Hepatocyte (in vitro differentiated cells): ENCODE measurements at places on chromosomes 11 and 22.

DNA sequence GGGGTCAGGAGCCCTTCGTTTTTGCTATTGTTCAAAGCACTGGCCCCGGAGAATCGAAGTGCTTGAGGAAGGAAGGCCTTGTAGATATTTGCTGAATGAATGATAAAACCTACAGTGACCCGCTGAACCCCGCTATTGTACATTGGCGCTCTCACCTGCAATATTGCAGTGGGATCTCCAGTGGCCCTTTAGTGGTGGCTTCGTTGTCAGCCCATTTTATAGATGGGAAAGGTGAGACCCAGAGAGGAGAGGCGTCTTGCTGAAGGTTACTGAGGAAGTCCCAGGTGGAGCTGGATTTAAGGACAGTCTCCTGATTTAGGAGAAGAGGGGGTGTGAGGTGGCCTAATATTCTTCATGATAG, 1.2 kb downstream of the CDC42EP2 start:
- no peak for DNase-seq

DNA sequence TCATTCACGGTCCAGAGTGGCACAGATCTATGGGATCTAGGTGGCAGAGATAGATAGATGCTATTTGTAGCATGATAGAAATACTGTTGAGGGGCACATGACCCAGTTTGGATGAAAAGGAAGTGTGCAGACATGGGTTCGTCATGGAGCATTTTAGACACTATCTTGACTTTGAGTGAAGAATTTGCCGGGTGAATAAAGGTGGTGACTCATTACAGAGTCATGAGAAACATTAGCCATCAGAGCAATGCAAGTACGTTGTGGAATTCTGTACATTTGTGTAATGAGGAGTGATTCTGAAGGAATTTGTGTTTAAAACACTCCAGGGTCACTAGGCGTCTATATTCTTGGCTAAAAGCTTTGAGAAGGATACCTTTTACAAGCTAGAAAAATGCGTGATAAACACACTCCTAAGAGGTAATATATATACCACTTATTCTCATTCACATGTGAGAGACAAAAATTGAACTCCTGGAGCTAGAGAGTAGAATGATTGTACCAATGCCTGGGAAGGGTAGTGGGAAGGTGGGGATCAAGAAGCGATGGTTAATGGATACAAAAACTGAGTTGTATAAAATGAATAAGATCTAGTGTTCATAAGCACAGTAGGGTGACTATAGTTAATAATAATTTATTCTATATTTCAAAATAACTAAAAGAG, 593.7 kb upstream of the LUZP2 start:
- DNase-seq = peak; percentile 47

DNA sequence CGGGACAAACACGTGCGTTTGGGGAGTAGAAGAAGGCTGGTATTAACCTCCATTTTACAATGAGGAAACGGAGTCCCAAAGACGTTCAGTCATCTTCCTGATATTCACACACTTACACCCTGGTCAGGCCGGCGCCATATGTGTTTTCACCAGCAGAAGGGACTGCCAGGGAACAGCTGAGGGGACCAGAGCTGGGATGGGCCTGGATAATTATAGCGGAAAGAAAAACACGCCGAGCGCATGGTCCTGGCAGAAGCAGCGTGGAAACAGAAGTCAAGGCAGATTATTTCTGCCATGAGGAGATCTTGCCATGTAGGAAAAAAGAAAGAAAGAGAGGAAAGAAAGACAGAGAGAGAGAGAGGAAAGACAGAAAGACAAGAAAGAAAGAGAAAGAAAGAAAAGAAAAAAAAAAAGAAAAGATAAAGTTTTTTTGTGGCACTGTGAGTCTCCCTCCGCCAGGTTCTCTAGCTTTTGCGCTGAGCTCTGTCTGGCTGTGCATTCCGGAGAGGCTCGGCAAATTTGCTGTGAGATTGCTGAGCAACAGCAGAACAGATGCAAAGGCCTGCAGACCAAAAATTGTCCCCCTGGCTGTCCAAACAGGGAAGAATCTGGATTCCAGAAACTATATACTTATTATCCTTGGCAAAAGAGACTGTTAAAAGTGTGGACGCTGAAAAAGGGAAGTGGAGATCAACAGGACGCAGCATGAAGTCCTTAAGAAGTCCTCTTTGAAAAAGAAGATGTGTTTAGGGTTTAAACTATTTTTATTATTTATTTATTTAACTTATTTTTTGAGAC, 1.3 kb upstream of the UCP2 start:
- DNase-seq = no peak

- no peak for DNase-seq
Observed at GRCh38 chr11:44989831-44990566, 39.3 kb upstream of the TP53I11 start.

DNA sequence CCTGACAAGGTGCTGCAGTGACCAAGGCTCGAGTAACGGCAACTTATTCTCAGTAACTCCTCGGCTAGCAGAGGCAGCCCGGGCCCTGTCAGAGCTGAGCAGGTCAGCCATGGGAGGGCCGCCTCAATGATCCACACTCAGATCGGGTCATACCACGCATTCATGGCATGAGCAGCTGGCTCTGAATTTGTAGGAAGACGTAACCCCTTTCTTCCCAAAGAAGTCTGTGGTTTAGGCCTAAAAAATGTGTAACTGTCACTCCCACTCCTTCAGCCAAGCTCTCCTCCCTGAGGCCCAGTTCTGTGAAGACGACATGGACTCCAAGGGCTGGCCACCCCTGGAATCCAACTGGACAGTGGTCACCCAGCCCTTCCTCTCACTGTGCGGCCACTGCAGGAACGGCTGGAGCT, 30.0 kb downstream of the PPP2R1B start:
- no peak for DNase-seq

GRCh38 chr11:8987446-8987845, 16.4 kb downstream of the NRIP3 start:
- DNase-seq = no peak

DNA sequence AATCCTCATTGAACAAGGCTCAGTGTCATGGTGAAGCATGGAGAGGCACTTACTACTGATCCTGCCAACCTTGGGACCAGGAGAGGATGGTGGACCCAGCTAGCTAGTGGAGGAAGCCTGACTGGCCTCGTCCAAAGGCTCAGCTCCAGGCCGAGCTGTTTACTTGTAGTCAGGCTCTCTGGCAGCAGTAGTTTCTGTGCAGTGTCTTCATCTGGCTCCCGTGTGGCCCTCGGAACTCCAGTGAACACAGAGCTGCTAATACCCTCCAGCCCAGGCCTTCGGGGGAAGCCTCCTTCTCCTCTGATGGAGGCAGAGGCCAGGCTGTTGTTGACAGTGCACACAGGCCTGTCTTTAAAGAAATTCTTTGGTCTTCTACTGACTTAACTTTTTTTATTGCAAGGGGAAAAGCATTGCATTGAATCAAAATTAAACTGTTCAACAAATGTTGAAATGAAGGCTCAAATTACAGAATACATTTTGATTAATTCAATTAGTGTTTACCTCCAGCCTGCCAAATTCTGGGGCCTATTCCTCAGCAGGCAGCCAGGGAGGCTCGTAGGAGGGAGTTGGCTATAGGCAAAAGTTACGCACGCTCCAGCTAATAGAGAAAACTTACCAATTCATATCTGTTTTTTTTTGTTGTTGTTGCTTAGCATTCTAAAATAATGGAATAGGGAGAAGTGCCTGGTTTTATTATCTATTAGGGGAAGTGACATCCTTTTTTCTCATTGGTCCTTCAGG, 18.8 kb downstream of the PPFIBP2 start:
- no peak for DNase-seq

DNA sequence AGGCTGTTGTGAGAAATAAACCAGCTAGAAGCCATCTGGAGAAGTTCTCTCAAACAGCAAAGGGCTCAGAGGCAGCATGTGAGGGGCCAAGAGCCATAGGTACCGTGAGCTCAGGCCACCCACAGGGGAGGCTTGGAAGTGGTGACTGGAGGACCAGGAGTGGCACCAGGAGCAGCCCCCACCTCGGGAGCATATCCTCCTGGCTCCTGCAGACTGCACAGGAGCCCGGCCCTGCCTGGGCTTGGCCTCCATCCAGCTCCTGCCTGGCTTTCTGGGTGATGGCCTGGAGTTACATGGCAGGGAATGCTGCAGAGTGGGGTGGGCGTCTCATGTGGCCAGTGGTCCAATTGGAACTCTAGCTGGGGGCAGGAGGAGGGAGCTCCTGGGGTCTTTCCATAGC, 4.2 kb upstream of the MPPED1 start:
- DNase-seq = no peak

DNA sequence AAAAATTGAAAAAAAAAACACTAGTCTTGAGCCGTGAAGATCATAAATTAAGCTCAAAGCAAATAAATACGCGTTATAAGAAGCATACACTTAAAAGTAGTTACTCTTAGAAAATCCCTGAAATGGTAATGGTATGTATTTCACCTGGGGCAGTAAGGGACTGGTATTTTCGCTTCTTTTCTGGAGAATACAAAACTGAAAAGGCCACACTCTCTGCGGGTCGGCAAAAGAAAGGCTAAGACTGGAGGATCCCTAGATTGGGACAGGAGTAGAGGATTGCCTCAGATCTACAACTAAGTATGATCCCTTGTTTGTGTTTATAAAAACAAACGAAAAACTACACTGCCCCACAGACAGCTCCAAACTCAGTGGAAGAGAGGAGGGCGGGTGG, 617 bp downstream of the TSG101 start:
- no peak for DNase-seq

GRCh38 chr22:22748297-22748743, 103.9 kb downstream of the GGTLC2 start:
- peak; percentile 65 for DNase-seq

- DNase-seq = no peak
Observed at GRCh38 chr22:25566898-25567235, 2.4 kb downstream of the GRK3 start.

DNA sequence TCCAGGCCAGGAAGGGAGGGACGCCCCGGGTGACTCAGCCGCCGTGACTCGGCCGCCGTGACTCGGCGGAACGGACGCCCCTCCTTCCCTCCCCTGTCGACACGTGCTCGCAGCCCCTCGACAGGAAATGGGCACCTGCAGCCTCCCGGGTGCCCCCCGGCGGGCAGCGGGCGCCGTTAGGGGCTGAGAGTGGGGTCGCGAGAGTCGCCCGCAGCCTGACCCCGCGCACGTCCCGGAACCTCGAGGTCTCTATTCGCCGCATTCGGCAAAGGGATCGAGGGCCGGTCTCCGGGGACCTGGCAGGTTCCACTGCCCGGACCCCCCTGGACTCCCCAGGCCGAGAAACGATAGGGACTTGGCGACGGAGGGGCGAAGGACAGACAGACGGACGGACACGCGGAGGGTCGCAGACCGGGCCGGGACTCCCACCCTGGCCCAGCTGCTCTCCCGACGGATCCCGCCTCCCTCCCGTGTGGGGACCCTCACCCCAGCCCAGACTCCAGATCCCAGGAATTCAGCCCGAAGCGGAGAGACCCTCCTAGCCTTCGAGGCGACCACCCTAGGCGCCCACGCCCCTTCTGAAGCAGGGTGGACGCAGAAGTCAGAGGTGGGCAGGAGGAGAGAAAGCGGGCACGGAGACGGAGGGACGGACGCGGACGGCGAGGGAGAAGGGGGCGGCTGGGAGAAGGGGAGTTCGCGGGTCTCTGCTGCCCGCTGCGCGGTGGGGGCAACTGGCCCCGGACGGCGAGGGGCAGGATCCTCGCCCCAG, 648 bp downstream of the FOSL1 start:
- DNase-seq = peak; percentile 84

GRCh38 chr11:76209973-76210930, 4.0 kb upstream of the WNT11 start:
- peak; percentile 86 for DNase-seq

DNA sequence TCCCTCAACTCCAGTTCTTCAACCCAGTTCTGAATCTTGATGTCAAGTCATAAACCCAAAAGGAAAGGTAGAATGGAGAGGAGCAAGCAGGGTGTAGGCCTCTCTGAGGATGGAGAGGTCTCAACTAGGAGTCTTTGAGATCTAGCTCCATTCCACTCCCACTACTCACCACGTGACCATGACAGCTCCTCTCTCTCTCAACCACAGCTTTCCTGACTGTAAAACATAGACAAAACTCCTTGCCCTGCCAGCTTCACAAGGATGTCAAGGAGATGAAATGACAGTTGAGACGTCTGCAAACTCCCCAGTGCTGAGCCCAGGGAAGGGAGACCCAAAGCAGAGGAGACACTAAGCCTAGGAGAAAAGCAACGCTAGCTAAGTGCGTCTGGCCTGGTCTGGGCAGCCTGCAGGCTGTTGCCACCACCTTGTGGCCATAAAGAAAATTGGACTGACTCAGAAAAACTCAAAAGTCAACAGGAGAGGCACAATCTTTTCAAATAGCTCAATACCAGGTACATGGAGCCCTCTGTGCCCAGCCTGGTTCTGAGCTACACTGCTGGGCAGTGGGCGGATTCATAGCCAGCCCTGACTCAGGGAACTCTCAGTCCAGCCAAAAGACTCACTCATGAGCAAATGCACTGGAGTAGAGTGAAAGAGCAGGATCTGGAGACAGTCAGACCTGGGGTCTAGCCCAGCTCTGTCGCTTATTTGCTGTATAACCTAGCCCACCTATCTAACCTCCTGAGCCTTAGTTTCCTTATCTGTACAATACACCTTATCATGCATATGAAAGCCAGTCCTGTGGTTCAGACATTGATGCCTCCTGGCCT, 3.4 kb downstream of the CLPB start:
- DNase-seq = peak; percentile 69

- DNase-seq = no peak
Observed at GRCh38 chr22:39363751-39364515, 14.1 kb downstream of the SYNGR1 start.

- DNase-seq = peak; percentile 39
Observed at GRCh38 chr11:61362542-61362875, 335 bp downstream of the TMEM138 start.

GRCh38 chr11:1479678-1480118, 6.9 kb downstream of the MOB2 start:
- DNase-seq = no peak

GRCh38 chr11:122100756-122101080, 15.3 kb downstream of the BLID start:
- peak; percentile 19 for DNase-seq

GRCh38 chr22:24054356-24054755, 43.3 kb downstream of the CABIN1 start:
- no peak for DNase-seq

GRCh38 chr11:102669664-102670063, 35.9 kb downstream of the MMP27 start:
- DNase-seq = no peak

DNA sequence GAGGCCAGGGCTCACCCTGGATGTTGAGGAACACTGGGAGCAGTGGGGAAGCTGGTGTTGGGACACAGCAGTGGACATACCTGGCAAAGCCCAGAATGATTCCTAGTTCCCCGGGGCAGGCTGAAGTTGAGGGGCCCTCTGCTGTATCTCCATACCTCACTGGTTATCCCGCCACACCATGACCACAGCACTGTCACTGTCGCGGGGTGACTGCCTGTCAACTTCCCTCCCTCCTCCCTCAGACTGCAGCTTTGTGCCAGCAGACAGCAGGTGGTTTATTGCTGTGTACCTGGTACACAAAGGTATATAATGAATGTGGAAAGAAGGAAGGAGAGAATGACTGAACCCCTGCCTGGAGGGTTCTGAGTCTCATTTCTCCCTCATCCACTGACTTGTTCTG, 318.7 kb downstream of the TMEM135 start:
- DNase-seq = no peak

GRCh38 chr11:30938171-30938570, 352.0 kb upstream of the MPPED2 start:
- no peak for DNase-seq
